ENCODE measurements at places on chromosomes 11 and 22. TPM values are rescaled to one million over a fixed set of nuclear protein-coding genes. Genes with fewer than 3 reads are reported as not detected.

The MUC5AC gene
- total RNA-seq, result not detected

The FAM111B gene
- 40.9 TPM for total RNA-seq

The OR2AG1 gene
- not detected for total RNA-seq

The CHCHD10 gene
- total RNA-seq, result 186 TPM

The YPEL1 gene
- 2.6 TPM for total RNA-seq

The SAA1 gene
- not detected for total RNA-seq

The UPK3A gene
- not detected for total RNA-seq

The CRYBB3 gene
- total RNA-seq, result 0.47 TPM

The NCAM1 gene
- total RNA-seq, result 0.16 TPM

Measured in CD8-positive, alpha-beta memory T cell (primary cell).